ENCODE measurements at places on chromosomes 6 and 20. TPM values are rescaled to one million over a fixed set of nuclear protein-coding genes. Genes with fewer than 3 reads are reported as not detected.

DNA sequence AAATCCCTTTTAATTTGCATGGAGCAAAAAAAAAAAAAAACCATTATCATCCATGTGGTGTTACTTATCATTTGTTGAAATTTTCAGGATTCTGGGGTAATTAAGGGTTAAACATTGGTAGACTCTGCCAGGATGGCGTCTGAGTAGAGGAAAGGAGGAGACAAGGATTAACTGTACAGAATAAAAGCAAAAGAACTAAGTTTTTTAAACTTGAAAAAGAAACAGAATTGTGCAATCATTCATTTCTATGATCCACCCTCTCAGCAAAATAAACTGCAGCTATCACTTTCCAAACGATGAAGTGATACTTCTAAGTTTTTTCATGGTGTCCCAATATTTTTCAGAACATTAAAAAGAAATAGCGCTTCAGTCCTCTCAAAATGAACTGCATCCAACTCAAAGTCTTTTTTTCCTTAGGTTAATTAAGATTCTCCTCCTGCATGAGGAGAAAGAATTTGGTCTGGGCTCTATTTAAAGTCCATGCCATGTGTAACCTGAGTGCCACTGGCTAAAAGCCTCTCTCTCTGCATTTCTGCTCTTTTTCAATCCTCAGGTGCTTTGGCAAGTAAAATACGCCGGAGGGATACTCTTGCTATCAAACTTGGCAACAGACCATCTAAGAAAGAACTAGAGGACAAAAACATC is 69.5 kb upstream of the LTV1 start:
- H3K4me1 ChIP-seq, result peaks cover 4% of the 10 kb centered on the region
- no peak overlapping the region for H3K4me3 ChIP-seq
- peaks cover 35% of the 10 kb centered on the region for H3K36me3 ChIP-seq
- no peak for DNase-seq

DNA sequence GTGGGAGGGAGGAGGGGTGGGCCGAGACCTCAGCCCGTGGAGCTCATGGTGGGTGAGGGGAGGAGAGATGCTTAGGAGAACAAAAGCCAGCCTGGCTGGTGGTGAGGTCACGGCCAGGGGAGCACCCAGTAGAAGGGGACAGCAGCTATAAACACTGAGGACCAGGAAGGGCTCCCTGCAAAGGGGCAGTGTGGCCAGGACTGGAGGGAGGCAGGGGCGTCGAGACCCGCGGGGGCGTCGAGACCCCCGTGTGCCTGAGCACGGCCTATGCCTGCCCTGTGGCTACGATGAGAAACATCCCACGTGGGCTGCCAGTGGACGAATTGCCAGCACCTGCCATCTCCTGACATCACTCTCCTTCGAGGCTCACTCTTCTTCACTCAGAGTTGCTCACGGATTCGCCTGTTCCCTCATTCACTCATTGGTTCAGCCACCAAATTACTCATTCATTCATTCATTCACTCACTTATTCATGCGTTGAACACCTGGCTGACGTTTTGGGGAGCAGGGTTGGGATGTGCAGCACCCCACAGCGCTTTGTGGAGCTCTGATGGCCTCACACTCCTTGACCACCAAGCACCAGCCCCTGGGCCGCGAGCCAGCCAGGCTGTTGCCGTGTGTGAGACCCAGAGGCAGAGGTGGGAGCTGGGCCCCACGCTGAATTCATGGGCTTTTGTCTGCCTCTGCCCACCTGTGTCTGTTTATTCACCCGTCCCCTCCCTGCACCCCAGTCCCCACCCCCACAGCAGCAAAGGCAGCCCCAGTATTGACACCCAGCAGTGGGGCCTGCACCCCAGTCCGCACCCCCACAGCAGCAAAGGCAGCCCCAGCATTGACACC is 61.2 kb upstream of the BHLHE23 start:
- H3K27ac ChIP-seq, result no peak overlapping the region
- H3K36me3 ChIP-seq, result no peaks in the 10 kb centered on the region
- H3K27me3 ChIP-seq, result peaks cover 19% of the 10 kb centered on the region
- H3K4me3 ChIP-seq, result no peak overlapping the region
- H3K4me1 ChIP-seq, result peaks cover 1% of the 10 kb centered on the region

SUMO4 gene
- 10.1 TPM for total RNA-seq

GRCh38 chr6:159682295-159682694 is 10.7 kb downstream of the SOD2 start:
- H3K36me3 ChIP-seq, result peaks cover 52% of the 10 kb centered on the region
- peaks cover 31% of the 10 kb centered on the region for H3K4me1 ChIP-seq
- DNase-seq, result no peak

GRCh38 chr6:69881322-69882151 is 15.2 kb downstream of the COL19A1 start:
- H3K4me1 ChIP-seq, result no peaks in the 10 kb centered on the region
- no peak overlapping the region for H3K4me3 ChIP-seq
- no peak overlapping the region for H3K27ac ChIP-seq
- no peak for DNase-seq

TFAP2A gene
- total RNA-seq, result not detected

- no peaks in the 10 kb centered on the region for H3K27me3 ChIP-seq
- H3K36me3 ChIP-seq, result no peaks in the 10 kb centered on the region
- DNase-seq, result no peak
Measured at GRCh38 chr6:3612341-3613041, 139.0 kb downstream of the PXDC1 start.

DNA sequence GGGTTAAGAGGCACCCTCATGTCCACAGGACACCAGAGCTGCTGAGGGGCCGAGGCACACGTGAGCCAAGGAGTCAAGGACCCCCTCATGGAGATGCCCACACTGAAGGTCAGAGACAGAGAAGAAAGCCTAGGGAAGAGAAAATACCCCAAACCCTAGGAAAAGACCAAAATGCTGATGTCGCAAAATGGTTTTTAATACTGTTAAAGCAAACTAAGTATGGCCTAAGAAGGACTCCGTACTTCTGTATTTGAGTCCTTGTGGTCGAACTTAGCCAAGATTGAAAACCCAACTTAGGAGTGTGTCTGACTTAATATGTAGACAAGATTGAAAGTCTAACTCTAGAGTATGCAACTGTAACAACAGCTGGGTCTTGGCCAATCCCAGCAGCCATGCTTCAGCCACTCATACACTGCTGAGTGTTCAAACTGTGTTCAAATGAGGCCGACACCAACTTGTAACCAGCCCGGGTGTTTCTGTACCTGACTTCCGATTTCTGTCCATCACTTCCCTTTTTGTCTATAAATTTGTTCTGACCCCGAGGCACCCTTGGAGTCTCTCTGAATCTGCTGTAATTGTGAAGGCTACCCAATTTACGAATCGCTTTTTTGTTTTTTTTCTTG is 92.6 kb upstream of the AGPAT4 start:
- no peak overlapping the region for H3K4me3 ChIP-seq
- no peak for DNase-seq
- H3K36me3 ChIP-seq, result no peaks in the 10 kb centered on the region
- H3K4me1 ChIP-seq, result no peaks in the 10 kb centered on the region

All from activated CD4-positive, alpha-beta T cell treated with anti-CD3 and anti-CD28 coated beads, Interleukin-2, amount 10 ng/mL, durations not matched to agents 24 days and 14 days (primary cell).